ENCODE measurements at places on chromosomes 16 and 17.

DNA sequence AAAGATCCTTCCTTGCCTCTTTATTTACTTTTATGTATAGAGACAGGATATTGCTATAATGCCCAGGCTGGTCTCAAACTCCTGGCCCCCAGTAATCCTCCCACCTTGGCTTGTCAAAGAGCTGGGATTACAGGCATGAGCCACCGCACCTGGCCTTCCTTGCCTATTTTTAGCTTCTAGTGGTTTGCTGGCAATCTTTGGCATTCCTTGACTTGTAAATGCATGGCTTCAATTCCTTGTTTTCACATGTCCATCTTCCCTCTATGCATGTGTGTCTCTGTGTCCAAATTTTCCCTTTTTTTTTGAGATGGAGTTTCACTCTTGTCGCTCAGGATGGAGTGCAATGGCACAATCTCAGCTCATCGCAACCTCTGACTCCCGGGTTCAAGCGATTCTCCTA, 22.5 kb downstream of the HEXIM2 start:
- DNase-seq, result no peak

DNA sequence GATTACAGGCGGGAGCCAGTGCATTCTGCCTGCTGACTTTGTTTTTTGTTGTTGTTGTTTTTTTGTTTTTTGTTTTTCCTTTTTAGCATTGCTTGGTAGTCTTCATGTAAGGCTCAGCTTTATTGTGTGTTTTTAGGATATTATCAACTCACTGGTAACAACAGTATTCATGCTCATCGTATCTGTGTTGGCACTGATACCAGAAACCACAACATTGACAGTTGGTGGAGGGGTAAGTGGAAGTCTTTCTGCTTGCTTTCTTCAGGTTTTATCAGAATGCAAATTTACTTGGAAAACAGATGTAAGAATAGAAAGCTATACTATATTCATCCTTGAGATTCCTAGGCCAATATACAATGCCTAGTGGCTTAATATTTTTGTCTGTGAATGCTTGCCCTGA, 3.3 kb upstream of the CMTM1 start:
- no peak for DNase-seq

DNA sequence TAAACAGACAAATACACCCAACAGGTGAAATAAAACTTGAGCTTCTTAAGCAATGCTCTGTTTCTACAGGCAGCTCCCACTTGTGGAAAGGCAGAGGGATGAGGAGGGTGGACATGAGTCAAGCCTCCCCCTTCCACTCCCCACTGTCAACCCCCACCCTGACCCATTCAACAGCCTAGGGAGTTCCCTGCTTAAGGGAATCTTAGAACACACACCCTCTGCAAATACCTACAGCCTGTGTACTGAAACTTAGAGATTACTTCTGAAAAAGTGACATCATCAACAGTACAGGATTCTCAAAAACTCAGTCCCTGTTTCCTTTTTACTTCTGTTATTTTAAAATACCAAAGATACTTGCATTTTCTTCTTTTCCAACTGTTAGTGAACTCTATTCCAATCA, 345.4 kb downstream of the SOX9 start:
- no peak for DNase-seq

DNA sequence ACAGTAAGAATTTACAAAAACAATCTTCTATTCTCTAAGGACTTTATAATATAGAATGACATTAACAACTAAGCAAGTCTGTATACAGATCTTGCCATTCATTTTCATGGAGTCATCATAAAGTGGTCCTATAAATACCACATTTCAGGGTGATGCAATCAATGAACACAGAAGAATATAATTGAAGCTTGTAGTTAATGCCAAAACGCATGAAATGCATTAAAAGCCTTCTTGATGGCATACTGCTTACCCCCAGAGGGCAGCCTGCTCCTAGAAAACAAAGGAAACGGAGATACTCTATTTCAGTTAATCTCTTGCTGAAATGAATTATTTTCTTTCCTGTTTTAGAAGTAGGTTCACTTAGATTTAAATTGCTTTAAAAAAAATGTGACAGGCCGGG, 45.2 kb upstream of the STAC2 start:
- no peak for DNase-seq

DNA sequence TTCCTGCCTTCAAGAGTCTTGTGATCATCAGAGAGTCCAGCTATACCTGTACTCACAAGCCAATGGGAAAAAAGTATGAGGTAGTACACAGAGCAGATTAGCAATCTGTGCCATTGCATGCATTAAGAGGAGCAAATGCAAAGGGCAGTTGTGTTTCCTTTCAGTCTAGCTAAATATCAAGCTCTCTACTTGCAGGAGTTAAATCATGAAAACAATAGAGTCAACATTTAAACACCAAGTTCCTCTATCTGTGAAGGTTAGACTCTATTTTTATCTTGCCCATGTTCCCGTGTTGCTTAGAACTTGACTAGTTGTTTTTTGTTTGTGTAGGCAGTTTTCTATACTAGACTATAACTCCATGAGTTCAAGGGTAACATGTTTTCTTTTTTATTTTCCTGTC, 4.7 kb upstream of the FAM20A start:
- no peak for DNase-seq

GRCh38 chr17:74457146-74457819, 9.2 kb upstream of the CD300A start:
- peak; percentile 52 for DNase-seq

- peak; percentile 49 for DNase-seq
Measured at GRCh38 chr17:19384723-19385391, 2.1 kb downstream of the MFAP4 start.

- no peak for DNase-seq
Measured at GRCh38 chr16:28136751-28137434, 73.4 kb upstream of the GSG1L start.

DNA sequence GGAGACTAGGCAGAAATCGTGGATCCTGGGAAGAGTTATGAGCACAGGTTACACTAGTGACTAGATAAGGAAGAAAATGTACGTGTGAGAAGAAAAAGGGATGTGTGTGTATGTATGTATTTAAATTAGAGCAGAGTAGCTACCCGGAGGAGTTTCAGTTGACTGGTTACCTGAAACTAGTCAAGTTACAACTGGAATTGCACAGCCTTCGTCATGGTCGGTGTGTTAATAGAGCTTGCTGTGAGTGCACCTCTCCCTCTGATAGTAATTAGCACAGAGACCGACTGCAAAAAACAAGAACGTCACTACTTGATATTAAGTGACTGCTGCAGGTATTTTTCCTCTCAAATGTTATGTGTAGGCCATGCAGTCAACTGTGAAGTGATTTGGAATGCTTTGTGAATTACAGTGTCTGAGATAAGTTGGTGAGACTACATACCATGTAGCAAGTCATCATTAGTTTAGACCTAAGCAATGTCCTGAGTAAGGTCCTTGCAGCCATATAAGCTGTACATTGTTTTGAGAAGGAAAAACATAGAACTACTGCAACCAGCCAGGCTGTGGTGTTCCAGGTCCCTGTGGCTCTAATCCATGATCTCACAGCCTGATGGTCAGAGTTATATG, 95.7 kb downstream of the WNT3 start:
- DNase-seq, result no peak

DNA sequence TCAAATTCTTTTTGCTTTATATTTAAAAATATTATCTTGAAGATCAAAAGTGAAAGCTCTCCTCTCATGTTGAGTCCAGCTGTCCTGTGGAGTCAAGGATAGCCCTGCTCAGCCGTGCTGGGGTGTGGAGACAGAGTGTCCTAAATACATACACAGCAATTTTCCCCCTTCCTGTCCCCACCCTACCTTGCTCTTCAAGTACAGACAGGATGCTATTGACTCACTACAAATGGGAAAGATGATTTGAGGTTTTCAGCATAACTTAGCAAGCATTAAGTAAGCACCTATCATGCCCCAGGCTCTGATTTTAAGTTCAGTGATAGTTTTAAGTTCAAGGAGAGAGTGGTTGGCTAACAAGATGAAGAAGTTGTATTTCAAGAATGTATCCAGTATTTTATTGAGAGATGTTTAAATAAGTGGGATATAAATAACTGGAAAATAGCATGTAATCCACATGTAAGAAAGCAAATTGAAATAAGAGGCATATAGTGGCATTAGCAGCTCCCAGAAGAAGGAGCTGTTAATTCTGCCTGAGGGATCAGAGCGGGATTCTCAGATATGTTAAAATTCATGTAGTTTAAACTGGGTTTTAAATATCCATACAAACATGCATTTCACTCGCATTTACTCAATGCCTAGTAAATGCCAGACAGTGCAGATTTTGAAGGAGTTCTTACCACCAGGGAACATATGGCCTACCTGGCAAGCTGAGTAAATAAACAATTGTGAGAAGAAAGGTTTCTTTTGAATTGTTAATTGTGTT, 183.5 kb upstream of the ANKFN1 start:
- no peak for DNase-seq

DNA sequence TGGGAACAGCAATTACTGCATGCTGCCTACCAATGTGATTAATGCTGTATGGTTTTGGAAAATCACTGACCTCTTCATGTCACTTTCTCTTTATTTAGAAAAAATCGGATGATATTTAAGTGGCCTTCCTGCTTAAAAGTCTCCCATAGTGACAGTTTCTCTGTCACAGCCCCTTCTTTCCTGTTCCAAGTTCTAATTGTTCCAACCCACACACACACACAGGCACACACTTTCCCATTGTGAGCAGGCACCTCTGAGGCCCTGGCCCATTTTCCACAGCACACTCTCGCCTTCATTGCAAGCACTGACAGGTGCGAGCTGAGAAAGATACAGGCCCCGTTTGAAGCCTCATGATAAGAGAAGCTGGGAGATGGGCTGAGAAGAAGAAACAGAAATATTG, 505.9 kb downstream of the HS3ST4 start:
- no peak for DNase-seq

DNA sequence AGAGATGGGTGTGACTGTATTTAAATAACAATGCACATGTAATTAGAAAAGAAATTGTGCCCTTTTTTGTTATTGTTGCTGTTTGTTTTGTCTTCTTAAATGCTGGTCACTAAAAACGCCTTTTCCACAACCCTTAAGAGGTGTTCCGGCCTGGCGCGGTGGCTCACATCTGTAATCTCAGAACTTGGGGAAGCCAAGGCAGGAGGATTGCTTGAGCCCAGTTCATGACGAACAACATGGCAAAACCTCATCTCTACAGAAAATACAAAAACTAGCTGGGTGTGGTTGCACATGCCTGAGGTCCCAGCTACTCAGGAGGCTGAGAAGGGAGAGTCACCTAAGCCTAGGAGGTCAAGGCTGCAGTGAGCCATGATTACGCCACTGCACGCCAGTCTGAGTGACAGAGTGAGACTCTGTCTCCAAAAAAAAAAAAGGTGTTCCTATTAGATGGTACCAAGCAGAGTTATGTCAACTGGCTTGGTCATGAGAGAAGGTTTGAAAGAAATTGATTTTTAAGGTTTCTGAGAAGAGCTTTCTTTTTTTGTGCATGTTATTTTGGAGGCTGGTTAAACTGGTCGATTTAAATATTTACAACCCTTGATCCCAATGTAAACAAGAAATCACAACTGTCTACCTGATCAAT, 23.5 kb upstream of the RFFL start:
- DNase-seq, result no peak

- no peak for DNase-seq
Measured at GRCh38 chr17:42202696-42203095, 8.4 kb upstream of the GHDC start.

DNA sequence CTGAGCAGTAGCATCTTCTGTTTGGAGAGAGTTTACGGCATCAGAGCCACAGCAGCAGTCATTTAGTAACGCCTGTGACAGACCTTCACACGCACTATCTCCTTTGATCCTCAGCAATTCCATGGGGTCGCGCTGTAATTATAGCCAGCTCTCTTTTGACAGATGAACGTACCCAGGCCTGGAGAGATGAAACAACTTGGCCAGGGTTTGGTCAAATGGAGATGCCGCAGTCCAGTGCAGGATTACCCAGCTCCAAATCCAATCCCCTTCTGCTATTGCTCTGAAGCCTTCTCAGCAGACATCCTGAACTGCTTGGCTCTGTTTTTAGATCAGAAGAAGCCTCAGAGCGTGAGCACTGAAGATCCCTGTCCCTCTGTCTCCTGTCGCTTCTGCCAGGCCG, 83.9 kb downstream of the SOX9 start:
- no peak for DNase-seq

GRCh38 chr16:23124315-23124714, 24.9 kb downstream of the USP31 start:
- no peak for DNase-seq

DNA sequence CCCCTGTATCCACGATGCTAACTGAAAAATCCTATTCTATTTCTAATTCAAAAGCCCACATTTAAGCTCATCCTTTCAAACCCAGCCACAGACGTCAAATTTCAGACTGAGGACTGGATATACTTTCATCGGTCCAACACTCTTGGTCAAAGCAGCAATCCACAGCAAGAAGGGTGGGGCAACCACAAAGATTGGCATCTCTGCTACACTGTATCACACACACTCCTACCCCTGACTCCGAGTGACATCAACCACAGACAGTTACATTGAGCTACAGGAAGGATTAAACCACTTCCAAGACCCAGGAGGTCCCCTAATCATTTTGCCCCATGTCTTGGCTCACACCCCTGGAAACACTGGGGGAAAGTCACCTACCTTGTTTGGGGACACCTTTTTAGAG, 61.3 kb downstream of the GRIN2A start:
- DNase-seq, result no peak

- DNase-seq, result no peak
Measured at GRCh38 chr16:73915140-73915539, 381.5 kb upstream of the PSMD7 start.

DNA sequence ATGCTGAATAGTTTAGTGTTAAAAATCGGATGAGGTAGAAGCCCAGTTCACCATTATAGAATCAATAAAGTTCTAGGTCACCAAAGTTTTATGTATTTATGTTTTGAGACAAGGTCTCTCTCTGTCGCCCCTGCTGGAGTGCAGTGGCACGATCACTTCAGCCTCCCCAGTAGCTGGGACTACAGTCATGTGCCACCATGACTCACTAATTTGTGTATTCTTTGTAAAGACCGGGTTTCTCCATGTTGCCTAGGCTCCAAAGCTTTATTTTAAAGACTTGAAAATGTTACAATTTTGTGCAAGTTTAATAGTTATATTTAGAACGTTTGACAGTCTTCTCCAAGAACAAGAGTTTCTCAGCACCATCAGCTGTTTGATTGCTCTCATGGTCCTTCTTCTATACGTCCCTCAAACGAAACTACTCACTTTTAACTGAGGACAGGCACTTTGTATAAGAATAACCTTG, 32.1 kb downstream of the NDE1 start:
- peak; percentile 18 for DNase-seq

DNA sequence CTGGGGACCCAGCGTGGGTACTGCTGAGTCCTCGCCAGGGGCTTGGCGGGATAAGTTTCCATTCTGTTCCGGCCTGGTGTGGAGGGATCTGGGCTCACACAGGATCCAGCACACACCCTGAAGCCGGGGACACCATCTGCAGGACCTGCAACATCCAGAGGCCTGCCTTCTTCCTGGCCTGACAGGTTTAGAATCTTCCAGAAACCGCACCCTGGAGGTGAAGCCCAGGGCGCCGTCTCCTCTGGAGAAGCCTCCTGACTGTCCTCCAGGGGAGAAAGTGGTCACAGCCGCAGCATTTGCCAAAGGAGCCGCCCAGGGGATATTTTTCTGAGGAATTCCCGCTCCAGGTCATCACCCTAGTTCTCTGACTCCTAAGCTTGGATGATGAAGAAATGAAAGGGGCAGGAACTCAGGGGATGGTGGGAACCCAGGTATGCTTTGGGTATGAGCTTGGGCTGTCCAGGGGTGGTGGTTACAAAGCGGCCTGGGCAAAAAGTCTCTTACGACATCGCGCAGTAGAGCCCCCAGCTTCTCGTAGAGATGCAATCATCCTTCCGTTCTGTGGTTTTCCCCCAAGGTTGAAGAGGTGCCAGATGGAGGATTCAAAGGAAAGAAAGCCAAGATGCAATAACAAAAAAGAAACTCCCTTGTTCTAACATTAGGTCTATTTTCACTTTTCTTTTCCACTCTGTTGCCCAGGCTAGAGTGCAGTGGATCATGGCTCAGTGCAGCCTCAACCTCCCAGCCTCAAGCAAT, 9.1 kb upstream of the CRISPLD2 start:
- DNase-seq, result no peak

Data from anterior cingulate cortex (tissue), 58 donors.